Large intestine (tissue), 12 donors: ENCODE measurements at places on chromosomes 5 and 9. TPM values are rescaled to one million over a fixed set of nuclear protein-coding genes. Genes with fewer than 3 reads are reported as not detected.

GRCh38 chr5:145450286-145450885, 384.8 kb downstream of the PRELID2 start:
- DNase-seq, result no peak

DNA sequence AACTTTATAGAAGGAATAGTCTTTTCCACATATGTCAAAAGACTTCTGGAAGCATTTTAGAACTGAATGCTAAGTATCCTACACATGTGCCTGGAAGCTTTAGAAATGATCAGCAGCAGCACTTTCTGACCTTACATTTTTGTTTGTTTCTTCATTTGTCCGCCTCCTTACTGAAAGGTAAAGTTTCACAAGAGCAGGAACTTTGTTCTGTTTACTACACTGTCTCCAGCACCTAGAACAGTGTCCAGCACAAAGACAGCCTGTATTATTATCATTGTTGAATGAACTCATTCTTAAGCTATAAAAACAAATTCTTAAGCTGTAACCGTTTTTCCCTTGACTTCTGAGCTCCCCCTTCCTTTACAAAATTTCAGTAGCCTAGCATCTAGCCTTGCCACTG, 14.8 kb downstream of the PIP5K1B start:
- peak; percentile 82 for DNase-seq

- no peak for DNase-seq
Observed at GRCh38 chr9:120733190-120733589, 18.9 kb upstream of the MEGF9 start.

DNA sequence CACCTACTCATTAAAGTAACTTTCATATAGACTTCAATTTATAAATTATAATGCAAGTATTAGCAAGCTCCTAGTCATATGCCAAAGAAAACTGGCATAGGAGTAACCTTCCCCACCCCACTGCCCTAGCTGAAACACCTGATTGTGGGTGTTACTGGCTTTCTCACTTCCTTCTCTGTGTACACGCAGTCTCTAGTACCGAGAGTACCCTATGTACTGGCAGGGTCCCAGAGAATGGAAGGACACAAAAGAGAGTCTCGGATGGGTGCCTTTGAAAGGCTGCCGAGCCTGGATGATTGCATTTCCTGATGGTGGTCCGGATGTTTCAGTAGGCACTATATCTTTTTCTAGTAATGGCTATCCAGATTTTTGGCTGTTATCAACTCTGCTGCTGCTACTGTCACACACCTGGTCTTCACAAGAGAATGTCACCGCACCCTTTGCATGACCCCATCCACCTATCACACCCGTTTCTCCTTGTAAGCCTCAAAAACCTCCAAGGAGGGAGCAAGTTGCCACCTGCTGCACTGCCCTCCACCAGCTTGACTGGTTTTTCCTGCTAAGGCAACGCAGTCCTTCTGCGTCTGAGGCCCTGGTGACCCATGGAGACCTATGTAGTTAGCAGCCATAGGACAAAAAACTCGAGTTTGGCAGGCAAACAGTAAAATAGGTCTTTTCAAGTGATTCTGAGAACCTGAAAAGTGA, 53.8 kb upstream of the CLINT1 start:
- peak; percentile 83 for DNase-seq

Gene ZNF608
- 44.2 TPM for polyA plus RNA-seq

GRCh38 chr9:73515216-73515615, 363.6 kb downstream of the ANXA1 start:
- no peak for DNase-seq

Gene ZNF366
- polyA plus RNA-seq, result 2.1 TPM

GRCh38 chr5:77282337-77283027, 72.0 kb downstream of the PDE8B start:
- no peak for DNase-seq

GRCh38 chr5:178502401-178503100, 87.6 kb downstream of the COL23A1 start:
- no peak for DNase-seq
